Kasumi-1 (cell line): ENCODE measurements at places on chromosomes 12 and 14.

- DNase-seq, result no peak
These were observed 59.9 kb downstream of the USP15 start for GRCh38 chr12:62320054-62320453.

DNA sequence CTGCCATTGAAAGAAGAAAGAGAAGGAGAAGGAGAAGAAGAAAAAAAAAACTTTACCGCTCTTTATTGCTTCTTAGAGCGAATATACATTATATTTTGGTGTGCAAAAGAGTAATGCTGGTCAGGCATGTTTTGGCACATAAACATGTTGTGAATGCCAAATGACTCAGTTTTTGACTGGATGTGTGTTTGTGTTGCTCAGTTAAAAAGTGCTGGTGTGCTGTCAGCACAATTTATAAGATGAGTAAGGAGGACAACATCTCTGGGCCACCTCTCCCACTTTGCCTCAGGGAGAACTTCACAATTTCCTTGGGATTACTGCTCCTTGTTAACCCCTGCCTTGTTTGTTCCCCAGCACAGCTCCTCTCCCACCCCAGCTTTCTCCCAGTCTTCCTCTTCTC, 584.8 kb downstream of the ETNK1 start:
- no peak for DNase-seq

DNA sequence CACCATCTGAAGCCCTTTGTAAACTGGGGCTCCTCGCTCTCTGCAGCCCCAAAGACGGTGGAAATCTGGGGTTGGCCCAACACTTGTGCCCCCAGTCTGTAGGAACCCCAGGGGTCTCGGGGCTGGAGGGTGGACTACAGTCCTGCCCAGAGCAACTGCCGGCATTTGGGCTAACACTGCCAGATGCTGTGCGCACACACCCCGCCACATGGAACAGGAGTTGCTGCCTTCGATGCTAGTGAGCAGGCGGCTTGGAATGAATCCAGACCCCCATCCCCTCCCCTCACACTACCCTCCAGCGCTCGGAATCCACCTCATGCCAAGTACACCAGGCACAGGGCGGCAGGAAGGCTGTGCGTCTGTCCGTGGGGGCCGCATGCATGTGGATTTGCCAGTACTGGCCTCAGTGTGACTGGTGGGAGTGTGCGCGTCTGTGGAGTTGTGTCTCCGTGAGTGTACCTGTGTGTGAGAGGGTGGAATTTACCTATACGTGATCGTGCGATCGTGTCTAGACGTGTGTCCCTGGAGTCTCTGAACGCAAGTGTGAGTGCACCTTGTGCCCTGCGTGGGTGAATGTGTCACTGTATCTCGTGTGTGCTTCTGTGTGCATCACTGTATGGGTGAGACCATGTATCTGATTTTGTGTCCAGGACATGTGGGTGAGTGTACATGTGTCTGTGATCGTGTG, 5.1 kb downstream of the LHX5 start:
- no peak for DNase-seq

DNA sequence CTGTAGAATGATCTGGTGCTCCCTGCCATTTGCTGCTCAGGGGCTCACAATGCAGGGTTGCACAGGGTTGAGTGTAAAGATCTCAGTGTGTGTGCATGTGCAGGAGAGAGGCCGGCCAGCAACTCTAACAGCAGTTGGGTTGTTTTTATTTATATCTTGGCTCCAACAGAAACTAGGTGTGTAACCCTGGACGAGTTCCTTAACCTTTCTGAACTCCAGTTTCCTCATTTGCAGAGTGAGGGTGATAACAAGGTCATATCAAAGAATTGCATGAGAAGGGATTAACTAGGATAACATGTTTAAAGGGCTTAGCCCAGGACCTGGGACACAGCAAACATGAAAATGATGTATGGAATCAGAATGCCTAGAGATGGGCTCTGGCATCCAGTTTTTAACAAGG, 14.8 kb upstream of the JDP2 start:
- no peak for DNase-seq

- no peak for DNase-seq
These were observed 36.9 kb downstream of the BCL11B start for GRCh38 chr14:99234961-99235571.

GRCh38 chr12:121436706-121437105, 36.8 kb downstream of the RNF34 start:
- no peak for DNase-seq

DNA sequence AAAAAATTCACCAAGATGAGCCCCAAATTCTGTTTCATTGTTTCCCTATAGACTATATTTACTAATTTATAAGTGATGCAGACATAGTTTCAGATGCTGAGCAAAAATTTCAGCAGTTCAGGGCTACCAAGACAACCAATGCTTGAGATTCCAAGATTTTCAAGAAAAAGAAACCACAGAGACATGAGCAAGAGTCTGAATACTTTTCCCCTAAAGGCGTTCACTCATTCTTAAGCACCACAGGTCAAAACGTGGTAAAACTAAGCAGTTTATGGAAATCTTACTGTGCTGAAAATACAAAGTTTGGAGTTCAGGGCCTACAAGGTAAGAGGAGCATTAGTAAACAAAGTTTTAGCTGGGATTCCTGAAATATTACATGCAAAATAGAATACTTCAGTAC, 221.2 kb downstream of the KCNH5 start:
- DNase-seq, result no peak

DNA sequence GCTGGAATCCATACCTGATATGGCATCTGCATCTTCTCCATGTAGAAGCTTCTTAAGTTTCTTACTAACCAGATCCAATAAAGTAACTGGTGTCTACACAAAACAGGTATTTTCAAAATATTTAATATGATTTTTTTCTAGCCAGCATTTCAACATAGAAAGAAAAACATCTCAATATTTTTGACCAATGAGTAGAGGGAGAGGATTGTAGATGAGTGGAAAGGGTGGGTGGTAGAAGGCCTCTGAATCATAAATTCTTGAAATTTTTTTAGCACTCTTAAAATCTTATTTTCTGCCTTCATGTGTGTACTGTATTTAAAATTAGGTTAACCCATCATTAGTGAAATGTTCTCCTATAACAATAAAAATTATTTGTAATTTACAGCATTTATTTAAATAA, 18.0 kb downstream of the DEPDC4 start:
- no peak for DNase-seq

DNA sequence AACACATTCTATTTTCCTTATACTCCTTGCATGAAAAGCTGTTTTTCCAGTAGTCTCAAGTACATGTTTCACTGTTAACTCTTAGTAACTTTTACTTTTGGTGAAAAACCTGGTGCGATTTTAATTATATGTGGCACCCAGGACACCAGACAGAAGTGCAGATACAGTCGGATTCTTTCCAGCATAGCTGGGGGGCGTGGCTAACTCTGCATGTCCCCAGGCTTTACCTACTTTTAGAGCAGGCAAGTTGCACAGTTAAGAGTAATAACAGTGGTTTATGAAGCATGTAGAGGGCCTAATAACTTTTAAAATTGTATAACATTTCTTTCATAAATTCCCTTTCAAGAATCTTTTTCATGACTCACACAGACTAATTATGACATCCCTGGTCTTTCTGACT, 70.7 kb downstream of the HSD17B6 start:
- DNase-seq, result no peak

DNA sequence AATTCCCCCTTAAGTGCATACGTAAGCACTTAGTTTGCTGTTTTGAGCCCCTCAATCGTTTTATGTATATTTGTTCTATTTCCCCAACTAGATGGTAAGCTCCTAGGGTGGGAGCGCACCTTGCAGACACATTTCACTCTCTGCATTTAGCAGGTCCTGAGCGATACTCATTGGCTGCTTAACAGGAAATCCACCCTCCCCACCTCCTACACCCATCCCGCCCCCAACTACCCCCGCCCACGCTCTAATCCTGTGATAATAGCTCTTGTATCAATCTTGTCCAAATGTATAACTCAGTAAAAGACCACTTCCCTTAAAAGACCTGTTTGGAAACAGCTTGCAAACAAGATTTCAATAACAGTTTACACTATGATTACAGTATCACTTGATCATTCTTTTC, 8.1 kb downstream of the LPAR5 start:
- DNase-seq, result no peak

- DNase-seq, result no peak
These were observed 874.4 kb upstream of the USP15 start for GRCh38 chr12:61385771-61386170.

GRCh38 chr12:34264110-34264509, 241.8 kb downstream of the ALG10 start:
- no peak for DNase-seq

- no peak for DNase-seq
These were observed 965.2 kb downstream of the VRK1 start for GRCh38 chr14:97762386-97762785.

DNA sequence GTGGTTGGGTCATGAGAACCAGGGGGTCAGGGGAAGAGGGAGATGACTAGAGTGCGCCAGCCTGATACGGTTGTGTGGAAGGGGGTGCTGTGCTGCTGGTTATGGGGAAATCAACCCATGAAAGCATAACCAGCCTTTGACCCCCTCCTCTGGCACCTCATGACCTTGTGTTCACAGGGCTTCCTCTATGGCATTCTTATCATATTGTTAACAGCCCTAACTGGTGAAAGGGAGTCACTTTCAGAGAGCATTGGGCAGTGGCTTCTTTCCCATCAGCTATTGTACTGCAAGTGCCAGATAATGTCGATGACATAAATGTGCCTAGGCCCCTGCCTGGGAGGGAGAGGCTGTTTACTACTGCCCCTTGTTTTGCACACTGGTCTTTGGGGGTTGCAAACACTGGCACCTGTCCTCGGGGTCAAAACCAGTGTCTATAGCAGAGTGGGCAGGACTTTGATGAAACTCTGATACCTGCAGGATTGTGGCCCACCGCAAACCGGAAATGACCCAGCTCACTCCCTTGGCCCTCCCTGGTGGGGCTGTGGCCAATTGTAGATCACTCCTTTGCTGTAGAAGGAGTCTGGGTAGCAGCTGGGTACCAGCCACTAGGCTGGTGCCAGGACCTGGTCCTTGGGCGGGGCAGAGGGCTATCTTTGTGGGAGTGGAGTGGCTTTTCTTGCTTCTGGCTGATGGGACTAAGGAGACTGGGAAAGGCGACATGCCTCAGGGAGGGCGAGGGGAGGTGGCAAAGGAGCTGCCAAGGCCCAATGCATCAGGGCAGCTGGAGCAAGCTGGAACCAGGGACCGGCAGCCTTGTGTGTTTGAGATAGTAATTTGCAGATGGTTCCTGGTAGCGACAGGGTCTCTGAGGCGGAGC, 634 bp upstream of the TMEM63C start:
- DNase-seq, result no peak

- no peak for DNase-seq
These were observed 92.7 kb upstream of the PRMT8 start for GRCh38 chr12:3398196-3398789.

DNA sequence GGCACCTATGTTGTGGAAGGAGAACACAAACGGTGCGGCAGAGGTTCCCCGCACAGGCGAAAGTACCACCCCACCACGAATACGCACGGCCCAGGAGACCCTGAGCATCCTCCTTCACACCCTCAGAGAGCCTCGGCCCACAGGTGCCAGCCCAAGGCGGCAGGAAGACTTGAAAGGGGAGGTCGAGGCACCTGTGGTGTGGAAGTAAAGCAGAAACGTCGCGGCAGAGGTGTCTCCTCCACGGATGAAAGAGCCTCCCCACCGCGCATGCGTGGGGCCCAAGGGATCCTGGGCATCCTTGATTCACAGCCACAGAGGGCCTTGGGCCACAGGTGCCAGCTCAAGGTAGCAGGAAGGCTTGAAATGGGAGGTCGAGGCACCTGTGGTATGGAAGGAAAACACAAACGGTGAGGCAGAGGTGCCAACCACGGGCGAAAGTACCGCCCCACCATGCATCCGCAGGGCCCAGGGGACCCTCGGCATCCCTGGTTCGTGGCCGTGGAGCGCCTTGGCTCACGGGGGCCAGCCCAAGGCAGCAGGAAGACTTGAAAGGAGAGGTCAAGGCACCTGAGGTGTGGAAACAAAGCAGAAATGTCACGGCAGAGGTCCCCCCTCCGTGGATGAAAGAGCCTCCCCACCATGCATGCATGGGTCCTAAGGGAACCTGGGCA, 380.1 kb downstream of the ALG10 start:
- DNase-seq, result no peak

DNA sequence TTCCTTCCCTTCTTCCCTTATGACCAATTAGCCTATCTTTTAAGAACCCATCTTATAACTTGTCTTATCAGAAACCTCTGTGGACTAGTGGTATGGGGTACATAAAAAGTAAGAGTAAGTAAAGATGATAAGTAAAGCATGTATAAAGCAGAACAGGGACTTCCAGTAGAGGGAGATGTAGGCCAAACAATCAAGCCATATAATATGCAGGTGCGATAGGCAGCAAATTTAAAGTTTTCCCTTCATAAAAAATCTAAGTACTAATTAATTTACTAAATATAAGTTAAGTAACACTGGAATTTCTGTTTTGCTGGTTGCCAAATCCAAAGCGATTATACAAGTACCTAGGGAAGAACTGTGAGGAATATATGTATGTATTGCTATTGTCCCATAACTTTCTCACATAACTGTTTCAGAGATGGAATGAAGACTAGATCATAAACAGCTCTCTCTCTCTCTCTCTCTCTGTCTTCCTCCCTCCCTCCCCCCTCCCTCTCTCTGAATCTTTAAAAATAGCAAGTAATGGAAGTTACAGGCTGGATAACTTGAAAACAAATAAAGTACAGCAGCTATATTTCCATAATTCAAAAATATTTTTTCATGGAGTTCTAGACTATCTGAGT, 25.7 kb downstream of the METTL25 start:
- peak; percentile 68 for DNase-seq

GRCh38 chr12:25459541-25459951, 93.5 kb downstream of the LMNTD1 start:
- DNase-seq, result peak; percentile 84

DNA sequence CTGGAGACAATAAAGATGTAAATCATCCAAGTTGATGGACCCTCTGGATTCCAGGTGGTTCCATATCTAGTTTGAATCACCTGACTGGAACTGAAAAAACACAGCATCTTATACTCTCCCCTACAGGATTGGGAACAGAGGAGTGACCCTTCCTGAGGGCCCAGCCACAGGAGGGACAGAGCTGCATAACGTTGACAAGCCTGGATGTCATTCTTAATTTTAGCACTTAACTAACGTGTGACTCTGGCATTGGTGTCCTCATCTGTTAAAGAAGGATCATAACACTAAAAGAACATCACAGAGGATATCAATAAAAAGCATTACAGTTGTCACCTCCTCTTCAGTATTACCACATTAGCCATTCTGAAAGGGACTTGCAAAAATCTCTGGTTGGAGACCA, 47.7 kb downstream of the STON2 start:
- DNase-seq, result no peak

- DNase-seq, result no peak
These were observed 101.8 kb upstream of the CCND2 start for GRCh38 chr12:4171742-4172141.

DNA sequence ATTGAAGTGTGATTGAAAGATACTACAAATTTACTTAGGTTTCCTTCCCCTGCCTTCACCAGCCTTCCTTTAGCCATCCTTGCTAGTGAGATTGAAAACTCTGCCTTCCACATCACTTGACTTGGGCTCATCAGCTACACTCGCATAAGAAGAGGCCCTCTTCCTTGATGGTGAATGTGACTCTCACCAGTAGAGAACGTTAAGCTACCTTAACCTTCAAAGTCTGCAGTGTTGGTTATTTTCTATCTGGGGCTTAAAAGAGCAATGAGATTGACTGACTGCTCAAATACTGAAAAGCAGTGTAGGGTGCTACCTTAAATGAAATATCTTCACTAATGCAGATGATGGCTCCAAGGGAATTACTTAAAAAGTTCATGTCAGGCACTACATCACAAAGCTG, 271.8 kb downstream of the EGLN3 start:
- no peak for DNase-seq

GRCh38 chr14:90797919-90798318, 18.3 kb downstream of the TTC7B start:
- DNase-seq, result no peak

- DNase-seq, result no peak
These were observed 51.1 kb upstream of the C14orf180 start for GRCh38 chr14:104528496-104528895.
